NCI-H2081 treated with DMSO at 0.1 percent for 48 hours (cell line): ENCODE measurements at places on chromosomes 5 and 9.

- DNase-seq = no peak
Measured at GRCh38 chr5:157857816-157858526, 974 bp downstream of the CLINT1 start.

- DNase-seq = no peak
Measured at GRCh38 chr5:95220381-95220780, 64.5 kb downstream of the MCTP1 start.

- DNase-seq = no peak
Measured at GRCh38 chr5:58738336-58738735, 155.5 kb downstream of the RAB3C start.

GRCh38 chr5:58629271-58630159 is 46.6 kb downstream of the RAB3C start:
- DNase-seq = no peak

- peak; percentile 14 for DNase-seq
Measured at GRCh38 chr9:79053598-79053997, 518.2 kb upstream of the TLE4 start.

DNA sequence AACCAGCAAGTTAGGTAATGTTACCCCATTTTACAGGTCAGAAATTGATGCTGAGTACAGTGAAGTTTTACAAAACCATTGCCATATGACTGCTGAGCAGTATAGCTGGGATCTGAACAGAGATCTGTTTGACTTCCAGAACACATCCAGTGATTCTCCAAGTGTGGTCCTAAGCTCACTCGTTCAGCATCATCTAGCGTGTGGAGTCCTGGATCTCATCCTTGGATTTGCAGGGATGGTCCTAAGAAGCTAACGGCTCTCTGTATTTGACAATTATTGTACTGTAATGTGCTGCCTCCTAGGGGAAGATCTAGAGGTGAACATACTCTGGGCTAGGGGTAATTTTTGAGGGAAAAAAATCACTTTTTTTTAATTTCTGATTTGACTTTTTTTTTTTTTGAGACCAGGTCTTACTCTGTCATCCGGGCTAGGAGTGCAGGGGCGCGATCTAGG is 1.4 kb downstream of the SLC26A2 start:
- DNase-seq = peak; percentile 2

DNA sequence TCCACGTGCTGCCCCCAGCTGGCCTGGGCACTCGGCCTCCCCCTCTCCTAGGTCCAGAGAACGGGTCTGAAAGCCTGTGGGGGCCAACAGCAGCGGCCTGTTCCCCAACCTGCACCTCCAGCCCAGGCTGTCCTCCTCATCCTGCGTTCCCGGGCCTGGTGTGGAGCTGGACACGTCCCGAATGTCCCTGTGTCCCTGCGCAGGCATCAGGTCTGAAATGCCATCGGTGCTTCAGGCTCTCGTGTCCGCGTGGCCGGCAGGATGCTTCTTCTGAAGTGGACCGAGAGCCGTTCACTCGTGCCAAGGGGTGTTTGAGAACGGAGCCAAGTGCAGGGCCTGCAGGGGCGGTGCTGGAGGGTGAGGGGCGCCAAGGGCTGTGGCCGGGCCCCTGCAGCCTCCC is 24.7 kb upstream of the UBAC1 start:
- DNase-seq = no peak

DNA sequence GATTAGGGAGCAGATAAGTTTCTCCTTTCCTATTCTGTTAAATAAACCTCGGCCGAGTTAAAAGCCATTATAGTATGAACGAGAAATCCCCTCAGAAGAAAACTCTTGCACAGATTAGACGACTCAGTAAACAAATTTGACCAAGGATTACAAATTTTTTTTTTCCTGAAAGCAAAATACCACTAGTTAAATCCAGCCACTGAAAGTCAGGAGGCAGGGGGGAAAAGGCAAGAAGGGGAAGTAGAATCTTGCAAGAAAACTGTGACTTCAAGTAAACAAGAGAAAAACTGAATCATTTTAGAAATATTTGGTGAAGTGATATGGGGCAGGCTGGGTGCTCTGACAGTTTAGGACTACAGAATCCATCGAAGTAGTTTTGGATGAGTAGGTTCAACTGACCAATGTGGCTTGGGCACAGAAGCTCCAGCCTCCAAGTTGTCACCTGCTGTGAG is 251.0 kb downstream of the DENND1A start:
- DNase-seq = no peak

- no peak for DNase-seq
Measured at GRCh38 chr5:56677690-56678305, 137.6 kb upstream of the MAP3K1 start.

DNA sequence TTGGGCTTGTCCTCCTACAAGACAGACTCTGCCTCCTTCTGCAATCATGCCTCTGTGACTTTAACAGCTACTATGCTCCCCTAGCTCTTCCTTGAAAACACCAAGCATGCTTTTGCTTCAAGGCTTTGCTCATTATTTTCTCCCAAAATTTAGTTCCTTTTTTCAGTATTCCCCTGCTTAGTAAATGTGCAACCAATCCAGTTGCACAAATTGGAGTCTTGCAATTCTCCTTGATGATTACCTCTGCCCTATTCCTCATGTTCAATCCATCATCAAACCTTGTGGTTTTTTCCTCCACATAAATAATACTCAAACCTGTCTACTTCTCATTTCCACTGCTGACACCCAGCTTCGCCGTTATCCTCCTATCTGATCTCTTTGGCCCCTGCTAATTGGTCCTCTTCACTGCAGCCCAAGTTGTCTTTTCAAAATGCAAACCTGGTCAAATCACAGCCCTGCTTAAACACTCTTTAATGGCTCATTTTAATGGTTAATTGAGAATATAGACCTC is 296.3 kb downstream of the CWC27 start:
- no peak for DNase-seq

DNA sequence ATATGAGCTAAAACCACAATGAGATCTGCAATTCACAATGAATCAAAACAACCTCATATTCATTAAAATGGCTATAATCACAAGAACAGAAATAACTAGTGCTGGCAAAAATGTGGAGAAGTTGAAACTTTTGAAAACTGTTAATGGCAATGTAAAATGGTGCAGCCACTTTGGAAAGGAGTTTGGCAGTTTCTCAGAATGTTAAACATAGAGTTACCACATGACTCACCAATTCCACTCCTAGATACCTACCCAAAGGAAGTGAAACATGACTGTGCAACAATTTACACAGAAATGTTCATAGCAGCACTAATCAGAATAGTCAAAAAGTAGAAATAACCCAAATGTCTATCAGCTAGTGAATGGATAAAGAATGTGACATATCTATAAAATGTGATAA is 862.2 kb downstream of the DTWD2 start:
- no peak for DNase-seq

GRCh38 chr9:91676046-91676445 is 252.4 kb upstream of the NFIL3 start:
- DNase-seq = no peak

- DNase-seq = no peak
Measured at GRCh38 chr9:96883922-96884321, 29.6 kb upstream of the ZNF782 start.

GRCh38 chr5:145752947-145753346 is 82.2 kb downstream of the PRELID2 start:
- no peak for DNase-seq

- DNase-seq = no peak
Measured at GRCh38 chr5:53962306-53962705, 348.1 kb downstream of the ARL15 start.

GRCh38 chr5:53930457-53930856 is 370.0 kb downstream of the NDUFS4 start:
- no peak for DNase-seq

DNA sequence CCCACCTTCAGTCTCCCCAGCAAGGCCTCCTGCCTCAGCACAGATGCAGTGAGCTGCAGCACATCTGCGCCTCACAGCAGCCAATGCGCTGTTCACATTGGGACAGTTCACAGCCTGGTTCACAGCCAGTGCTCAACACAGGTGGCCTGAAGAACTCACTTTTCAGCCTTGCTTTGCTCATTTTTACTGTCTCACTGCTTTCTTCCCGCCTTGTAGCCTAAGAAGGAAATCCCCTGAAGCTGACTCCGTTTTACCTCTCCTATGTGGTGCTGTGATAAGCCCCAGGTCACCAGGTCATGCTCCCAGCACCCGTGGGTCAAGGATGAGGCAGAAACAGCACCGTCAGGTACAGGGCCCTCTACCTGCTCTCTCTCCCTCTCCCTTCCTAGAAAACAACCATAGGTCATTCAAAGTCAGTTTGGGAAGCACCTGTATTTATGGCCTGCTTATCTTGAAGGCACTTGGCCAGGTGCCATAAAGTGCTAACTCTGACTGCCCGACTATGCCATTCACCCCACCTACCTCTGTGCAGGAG is 1.1 kb downstream of the GCNT4 start:
- no peak for DNase-seq

- no peak for DNase-seq
Measured at GRCh38 chr9:126988857-126989256, 74.3 kb downstream of the RALGPS1 start.

GRCh38 chr9:126160067-126160853 is 166.4 kb upstream of the MVB12B start:
- DNase-seq = no peak

DNA sequence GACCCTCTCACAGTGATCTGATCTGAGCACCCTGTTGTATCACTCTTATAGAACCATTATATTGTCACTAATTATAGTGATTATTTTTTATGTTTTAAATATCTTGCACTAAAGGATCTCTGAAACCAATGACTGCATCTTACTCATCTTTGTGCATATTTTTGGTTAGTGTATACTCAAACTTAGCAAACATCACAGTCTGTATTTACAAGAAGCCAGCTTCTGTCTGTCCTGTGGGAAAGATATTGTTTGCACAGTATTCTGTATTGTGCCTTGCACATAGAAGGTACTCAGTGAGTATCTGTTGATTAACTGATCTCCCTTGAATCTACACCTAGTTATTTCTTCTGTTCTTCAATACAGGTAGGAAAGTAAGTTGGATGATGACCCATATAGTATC is 131.5 kb downstream of the PAM start:
- no peak for DNase-seq

DNA sequence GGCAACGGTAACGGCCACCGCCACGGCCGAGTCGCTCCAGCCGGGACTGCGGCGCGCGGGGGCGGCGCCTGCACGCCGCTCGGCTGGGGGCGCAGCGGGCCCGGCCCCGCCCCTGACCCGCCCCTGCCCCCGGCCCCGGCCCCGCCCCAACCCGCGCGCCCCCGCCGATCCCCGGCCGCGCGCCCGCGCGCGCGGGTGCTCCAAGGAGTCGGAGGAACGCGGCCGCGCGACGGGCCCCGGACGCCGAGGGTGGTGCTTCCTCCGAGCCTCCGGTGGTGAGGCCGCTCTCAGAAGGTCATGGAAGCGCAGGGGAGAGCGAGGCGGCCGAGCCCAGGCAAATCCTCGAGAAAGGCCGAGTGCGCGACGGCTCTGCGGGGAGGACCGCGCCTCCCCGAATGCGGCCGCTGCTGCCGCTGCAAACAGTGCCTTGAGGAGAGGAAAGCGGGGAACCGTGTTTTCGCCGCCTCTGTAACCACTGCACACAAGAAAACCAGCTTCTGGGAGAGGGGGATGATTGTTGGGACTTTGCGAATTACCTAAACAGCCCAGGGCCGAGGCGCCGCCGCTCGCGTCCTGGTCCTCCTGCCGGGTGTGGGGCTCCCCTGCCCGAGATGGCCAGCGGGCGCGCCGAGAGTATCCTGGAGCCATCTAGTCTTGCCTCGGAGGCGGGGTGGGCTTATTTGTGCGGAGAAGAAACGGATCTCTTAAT is at the start of gene LIFR:
TSS of gene LIFR (minus strand) at position 48 of the 709 bp plus-strand sequence. CDS start 25,999 bp downstream, outside the sequence.
- no peak for DNase-seq

- no peak for DNase-seq
Measured at GRCh38 chr9:76116913-76117312, 226.4 kb downstream of the PCSK5 start.

DNA sequence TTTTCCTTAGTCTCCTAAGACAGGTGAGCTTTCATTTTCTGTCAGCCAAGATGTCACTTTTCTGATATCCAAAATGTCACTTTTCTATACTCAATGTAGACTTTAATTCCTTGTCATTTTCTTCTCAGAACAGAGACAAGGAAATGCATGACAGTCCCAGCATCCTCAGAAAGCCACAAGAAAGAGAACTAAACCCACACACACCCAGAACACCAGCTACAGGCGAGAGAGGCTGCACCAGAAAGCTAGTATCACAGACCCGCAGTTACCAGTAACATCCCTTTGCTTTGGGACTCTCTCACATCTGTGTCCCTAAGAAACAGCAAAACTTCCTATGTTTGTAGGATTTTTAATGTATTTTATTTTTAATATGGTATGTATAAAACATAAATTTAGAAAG is 17.1 kb downstream of the TRMO start:
- no peak for DNase-seq

DNA sequence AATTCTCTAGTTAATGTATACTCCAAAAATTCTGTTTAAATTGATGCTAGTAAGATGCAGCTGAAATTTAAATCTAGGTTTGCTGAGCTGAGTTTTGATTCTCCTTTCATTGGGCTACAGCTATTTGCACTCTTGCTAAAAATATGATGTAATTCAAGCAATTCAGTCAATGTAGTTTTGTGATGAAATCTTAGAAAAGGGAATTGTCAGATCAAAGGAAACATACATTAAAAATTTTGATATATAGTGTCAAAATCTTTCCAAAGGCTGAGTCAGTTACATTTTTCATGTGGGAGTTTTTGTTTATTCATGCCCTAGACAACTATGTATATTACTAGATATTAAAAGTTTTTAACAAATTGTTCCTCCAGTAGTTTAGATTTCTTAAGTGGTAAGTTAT is 334.9 kb upstream of the DAB2 start:
- DNase-seq = no peak

- no peak for DNase-seq
Measured at GRCh38 chr9:18428661-18429060, 45.3 kb upstream of the ADAMTSL1 start.

DNA sequence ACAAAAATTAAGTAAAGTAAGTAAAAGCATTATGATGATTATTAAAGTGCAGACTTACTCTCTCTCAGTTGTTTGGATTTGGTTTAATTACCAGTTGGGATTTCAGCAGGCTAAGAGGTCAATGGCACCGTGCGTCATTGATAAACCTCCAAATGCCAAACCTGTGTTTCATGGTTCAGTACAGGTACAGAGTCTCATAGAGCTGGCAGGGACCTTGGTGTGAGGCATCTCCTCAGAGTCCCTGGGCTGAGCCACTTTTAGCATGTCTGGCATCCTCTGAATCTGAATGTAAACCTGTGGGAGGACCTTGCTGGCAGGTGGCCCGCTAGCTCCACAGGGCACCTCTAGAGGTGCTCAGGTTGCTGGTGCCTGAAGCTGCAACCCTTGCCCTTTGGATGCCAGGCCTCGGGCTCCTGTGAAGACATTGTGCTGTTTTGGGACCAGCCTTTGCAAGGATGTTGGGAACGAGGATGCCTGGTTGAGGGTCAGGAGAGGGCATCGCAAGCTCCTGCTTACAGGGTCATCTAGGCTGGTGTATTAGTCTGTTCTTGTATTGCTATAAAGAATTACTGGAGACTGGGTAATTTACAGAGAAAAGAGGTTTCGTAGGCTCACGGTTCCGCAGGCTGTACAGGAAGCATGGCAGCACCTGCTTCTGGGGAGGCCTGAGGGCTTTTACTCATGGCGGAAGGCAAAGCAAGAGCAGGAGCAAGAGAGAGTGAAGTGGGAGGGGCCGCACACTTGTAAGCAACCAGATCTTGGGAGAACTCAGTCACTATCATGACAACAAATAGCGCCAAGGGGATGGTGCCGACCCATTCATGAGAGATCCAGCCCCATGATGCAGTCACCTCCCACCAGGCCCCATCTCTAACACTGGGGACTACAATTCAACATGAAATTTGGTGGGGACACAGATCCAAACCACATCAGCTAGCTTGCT is 14.9 kb upstream of the STC2 start:
- DNase-seq = no peak

- no peak for DNase-seq
Measured at GRCh38 chr5:32690153-32690552, 21.0 kb upstream of the NPR3 start.
